ENCODE measurements at places on chromosomes 4 and X.

DNA sequence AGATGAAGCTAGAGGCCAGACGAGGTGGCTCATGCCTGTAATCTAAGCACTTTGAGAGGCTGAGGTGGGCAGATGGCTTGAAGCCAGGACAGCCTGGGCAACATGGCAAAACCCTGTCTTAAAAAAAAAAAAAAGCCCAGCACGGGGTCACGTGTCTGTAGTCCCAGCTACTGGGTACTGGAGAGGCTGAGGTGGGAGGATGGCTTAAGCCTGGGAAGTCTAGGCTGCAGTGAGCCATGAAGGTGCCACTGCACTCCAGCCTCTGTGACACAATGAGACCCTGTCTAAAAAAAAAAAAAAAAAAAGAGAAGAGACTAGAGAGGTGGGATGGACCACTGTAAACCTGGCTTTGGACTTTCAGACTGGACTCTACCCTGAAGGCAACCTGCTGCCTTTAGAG, 10.7 kb upstream of the LRBA start:
- no peak for DNase-seq

DNA sequence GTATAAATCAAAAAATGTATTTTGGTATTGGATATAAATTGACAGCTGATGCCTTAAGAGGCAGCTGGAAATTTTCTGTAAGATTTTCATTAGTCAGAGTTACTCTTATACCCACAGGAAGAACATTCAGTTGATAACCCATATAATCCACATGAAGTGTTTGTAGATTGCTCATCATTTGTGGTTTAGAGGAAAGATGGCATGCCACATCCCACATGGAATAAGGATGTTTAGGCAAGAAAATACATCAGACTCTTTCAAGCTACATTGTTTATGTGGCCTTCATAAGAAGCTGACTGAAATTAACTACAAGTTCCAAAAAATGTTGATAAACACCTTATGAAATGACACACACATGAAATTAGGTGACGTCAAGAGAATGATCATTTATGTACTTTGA, 56.6 kb downstream of the AREG start:
- DNase-seq: peak; percentile 78

DNA sequence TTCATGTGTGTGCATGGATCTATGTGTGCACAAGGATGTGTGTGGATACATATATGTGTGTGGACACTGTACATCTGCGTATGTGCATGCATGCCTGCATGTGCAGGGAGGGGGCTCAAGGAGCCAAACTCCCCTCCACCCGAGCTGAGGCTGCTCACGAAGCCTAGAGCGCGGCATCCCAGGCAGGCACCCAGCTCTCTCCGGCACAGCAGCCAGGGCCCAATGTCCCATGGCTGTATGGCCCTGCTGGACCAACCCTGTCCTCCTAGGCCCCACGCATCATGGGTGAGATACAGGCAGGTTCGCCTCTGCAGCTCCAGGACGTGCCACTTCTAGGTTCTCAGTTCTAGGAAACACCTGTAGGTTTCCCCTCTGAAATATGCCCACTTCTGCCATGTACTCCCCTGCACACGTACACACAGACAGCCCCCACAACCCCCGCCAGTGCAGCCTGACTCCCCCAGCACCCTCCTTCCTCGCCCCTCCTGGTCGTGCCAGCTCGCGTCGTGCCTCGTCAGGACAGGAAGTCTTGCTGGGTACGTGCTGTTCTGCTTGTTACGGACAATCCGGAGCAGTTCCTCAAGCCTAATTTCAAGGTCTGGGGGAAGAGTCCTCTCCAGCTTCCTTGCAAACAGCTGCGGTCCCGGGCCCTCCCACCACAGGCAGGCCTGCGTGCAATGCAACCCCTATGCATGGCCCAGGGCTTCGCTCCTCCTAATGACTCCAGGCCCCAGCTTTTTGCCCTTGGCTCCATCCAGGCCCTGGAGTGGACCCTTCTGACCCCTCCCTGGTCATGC, 3.2 kb upstream of the ADRA2C start:
- no peak for DNase-seq

DNA sequence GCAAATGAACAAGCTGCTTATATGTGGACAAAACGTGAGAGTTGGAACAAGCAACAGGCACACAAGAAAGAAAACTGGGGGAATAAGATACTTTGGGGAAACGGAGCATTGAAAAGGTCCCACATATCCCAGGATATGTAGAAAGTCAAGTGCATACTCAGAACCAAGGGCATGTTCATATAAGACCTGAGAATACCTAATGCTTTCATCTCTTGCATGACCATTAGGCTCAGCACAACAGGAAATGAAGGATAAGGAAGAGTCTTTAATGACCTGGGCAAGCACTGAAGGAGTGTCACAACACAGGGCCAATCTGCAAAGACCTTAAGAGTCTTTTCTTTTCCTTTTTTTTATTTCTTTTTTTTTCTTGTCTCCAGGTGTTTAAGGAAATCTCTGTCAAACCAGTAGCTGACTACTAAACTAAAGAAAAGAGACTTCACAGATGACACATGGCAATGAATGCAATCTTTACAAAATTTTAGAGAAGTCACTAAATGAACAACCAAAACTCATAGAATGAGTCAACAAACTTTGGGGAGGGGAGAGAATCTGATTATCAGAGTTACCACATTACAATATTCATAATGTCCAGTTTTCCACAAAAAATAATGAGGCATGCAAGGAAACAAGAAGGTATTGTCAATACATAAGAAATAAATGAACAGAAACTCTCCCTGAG, 67.9 kb upstream of the STK26 start:
- DNase-seq: no peak

- peak; percentile 14 for DNase-seq
Observed at GRCh38 chr4:54898056-54898562, 227.3 kb downstream of the KDR start.
